Suprapubic skin (tissue), 4 donors: ENCODE measurements at places on chromosomes 7 and 10. TPM values are rescaled to one million over a fixed set of nuclear protein-coding genes. Genes with fewer than 3 reads are reported as not detected.

The NPC1L1 gene
- not detected for total RNA-seq

The SFRP4 gene
- 0.68 TPM for total RNA-seq

- DNase-seq = no peak
These were observed 23.2 kb downstream of the CDK1 start for GRCh38 chr10:60801522-60801921.

DNA sequence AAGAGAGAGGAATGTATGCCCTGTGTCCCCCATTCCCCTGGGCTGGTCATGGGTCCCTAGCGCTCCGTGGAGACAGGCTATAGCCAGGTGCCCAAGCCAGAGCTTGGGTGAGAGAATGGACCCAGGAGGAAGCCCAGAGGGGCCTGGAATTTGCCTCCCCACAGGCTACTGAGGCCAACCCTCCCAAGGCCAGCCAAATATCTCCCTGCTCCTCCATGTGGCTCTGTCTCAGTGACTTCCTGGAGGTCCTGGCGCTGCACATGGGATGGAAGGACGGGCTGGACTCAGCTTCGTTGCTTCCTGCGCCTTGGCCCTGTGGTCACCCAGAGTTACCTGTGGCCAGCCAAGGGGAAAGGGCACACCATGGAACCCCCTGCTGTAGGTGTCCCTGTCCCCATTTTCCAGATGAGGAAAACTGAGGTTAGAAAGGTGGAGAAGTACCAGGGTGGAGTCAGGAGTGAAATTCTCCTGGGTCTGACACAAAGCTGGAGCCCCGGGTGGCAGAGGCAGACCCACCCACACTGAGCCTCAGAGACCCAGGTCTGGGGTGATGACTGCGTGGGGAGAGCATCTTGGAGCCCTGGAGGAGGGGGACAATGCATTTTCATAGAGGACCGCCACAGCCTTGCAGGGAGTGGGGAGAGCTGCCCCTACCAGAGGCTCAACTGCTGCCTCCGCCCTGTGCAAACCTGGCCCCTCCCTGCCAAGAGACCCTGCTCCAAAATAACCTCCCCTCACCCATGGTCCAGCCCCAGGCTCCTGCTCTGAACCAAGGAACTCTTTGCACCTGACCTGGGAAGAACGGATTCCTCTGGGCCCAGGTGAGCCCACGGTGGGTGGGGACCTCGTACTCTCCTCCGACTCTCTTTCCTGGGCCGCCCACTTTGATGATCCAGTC is 42.6 kb downstream of the TMEM270 start:
- peak; percentile 53 for DNase-seq

- no peak for DNase-seq
These were observed 152.7 kb downstream of the CUX1 start for GRCh38 chr7:101969997-101970585.

GRCh38 chr7:29401769-29402168 is 161.9 kb upstream of the PRR15 start:
- DNase-seq = no peak

- DNase-seq = no peak
These were observed 261.9 kb upstream of the PPP2R2D start for GRCh38 chr10:131638880-131639278.

- no peak for DNase-seq
These were observed 107.2 kb downstream of the EPC1 start for GRCh38 chr10:32239769-32240168.
